ENCODE measurements at places on chromosomes 11 and 22.

- DNase-seq: no peak
Observed at GRCh38 chr11:46508360-46508759, 85.5 kb downstream of the AMBRA1 start.

DNA sequence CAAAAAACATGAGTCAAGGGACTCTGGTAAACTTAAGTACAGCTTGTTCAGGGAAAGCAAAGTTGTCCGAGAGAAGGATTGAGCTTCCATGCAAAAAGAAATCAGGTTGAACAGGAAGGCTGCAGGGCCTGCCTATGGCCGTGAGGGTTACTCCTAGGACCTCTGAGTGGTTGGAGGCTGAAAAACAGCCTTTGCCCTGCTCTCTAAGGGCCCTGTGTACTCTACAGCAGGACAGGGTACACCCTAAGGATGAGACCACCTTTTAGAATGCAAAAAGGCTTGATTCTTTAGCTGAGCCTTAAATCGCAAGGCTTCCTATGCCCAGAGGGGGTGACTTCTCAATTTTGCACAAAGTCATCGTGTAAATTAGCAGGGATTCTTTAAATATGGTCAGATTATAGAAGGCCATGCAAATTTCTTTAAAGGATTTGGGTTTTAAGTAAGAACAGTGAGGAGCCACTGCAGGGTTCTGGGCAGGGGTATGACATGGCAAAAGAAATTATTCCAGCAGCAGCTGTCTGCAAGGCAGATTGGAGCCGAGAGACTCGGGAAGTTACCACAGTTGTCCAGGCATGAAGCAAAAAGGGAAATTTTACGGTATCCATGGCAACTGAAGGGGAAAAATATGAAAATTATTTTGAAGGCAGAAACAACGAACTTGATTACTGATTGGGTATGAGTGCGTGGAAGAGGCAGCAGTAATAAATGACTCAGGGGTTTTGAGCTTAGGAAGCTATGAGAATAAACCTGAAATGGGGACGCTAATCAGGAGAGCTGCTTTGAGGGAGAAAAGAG, 91.8 kb downstream of the FAM76B start:
- DNase-seq: peak; percentile 13

GRCh38 chr11:86949995-86950660, 5.1 kb downstream of the FZD4 start:
- no peak for DNase-seq

GRCh38 chr11:21072558-21072957, 403.2 kb downstream of the NELL1 start:
- no peak for DNase-seq

- DNase-seq: no peak
Observed at GRCh38 chr11:26199331-26200095, 132.4 kb upstream of the ANO3 start.

DNA sequence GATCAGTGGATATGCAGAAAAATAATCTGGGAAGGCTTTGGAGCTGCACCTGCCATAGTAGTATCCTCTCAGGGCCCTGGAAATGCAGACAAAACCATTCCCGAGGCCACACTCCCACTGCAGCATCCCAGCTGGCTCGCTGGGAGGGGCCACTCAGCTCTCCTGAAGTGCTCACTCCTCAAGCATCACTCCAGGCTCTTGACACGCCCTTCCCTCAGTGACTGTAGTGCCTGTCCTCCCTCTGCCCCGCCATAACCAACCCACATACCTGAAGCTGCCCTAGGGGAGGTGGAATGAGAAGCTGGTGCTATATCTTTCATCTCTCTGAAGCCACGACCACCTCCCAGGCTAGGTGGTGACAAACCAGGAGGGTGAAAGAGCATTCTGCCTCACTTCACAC, 4.8 kb downstream of the DSCAML1 start:
- DNase-seq: no peak

DNA sequence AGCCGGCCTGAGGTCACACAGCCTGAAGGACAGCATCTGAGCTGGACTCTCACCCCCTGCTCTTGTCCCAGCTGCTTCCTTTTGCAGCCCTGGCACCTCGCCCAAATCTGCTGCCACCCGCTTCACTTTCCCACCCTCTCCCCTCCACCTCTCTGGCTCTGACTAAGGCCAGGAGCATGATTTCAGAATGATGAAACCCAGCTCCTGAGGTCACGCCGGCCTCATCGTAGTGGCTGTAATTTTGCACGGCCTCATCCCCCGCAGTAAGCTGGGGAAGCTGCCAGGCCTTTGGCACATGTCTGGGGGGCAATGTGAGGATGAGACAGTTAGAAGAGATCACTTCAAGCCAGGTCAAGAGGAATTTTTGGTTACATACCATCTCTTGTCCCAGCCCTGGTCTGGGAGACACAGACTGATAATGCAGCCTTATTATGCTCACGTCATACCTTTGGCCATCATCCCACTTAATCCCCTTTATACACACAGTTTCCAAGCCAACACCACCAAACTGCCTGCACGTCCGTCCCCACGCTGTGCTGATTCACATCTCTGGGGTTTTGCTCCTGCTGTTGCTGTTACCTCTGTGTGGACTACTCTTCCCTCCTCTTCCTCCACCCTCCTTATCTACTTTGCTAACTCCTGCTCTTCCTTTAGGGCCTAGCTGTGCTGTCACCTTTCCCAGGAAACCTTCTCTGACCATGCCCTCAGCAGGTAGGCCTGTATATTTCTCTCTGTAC, 58.1 kb downstream of the CHRDL2 start:
- DNase-seq: no peak

DNA sequence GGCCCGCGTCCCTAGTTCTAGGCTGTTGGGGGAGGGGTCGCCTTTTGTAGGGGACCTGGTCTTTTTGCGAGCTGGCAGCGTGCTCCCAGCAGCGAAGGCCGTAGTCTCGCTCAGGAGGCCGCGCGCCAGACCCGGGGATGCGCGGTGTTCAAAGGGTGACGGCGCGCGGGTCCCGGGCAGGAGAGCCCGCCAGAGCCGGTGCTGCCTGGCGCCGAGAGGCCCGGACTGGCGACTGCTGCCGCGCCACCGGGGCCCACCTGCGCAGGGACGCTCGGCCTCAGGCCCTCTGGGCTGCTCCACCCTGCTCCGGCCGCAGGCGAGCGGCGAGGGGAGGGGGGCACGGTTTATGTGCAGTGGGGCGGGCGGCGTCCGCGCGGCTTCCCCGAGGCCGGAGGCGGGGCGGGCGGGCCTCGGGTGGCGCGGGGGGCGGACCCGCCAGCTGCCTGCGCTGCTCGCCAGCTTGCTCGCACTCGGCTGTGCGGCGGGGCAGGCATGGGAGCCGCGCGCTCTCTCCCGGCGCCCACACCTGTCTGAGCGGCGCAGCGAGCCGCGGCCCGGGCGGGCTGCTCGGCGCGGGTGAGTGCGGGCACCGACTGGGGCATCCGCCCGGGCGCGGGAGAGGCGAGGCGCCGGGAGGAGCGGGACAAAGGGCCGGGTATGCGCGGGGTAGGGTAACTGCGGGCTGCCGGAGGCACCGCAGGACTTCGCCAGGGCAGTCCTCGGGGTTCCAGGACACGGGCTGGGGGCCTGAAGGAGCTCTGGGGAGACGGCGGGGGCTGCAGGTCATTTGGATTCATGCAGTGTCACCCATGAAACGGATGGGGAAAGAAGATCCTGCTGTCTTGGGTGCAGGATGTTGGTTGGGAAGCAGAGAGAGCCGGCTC, at the start of gene PRSS23:
PRSS23 (plus strand) TSS at position 467 of the 884 bp plus-strand sequence. CDS start 7,102 bp downstream, outside the sequence.
- DNase-seq: no peak

DNA sequence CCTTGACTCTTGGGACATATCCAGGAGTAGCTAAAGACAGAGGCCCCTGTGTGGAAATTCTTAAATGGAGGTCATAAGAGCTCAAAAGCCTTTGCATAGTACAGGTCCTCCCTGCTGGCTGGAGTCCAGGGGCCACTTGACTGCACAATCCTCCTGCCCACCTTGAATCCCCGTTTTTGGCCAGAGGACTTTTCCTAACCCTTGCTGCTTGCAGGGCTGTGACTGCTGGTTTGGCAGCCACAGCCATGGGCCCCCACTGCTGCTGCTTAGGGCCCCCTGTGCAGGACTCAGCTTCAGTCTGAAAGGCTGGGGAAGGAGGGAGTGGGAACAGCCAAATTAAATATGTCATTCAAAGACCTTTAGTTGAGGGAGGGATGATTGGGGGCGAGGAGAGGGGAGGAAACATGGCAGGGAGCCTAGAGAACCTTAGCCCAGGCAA, 33.4 kb downstream of the ARHGAP1 start:
- DNase-seq: no peak

DNA sequence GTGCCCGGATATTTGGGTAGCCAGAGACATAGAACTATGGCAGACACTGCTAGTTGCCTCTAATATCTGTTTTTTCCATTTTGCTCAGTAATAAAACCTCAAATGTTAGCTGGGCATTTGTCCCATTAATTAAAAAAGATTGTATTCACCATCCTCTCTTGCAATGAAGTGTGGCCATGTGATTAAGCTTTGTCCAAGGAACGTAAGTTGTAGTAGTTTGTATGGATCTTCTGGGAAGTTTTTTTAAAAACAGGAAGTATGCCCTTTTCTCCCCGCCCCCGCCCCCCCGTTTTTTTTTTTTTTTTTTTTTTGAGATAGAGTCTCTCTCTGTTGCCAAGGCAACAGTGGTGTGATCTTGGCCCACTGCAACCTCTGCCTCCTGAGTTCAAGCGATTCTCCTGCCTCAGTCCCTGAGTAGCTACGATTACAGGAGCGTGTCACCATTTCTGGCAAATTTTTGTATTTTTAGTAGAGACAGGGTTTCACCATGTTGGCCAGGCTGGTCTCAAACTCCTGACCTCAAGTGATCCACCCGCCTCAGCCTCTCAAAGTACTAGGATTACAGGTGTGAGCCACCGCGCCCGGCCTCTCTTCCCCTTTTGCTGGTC, 1.7 kb upstream of the TMEM135 start:
- no peak for DNase-seq

DNA sequence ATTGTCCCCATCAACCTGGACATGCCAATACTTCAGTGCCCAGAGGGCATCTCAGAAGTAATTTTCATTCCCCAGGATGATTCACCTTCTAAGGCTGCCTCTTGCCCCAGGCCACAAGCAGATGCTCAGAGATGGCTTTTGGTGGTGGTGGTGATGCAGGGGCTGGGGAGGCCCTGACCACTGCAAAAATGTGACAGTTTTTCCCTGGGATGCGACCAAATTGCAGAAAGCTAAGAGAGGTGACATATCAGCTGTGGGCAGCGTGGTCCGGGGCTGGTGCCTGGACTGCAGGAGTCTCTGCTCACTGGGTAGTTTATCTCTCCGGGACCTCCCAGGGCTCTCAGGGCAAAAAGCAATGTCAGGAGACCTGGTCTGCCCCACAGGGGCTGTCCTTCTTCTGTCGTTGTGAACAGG, 39.7 kb upstream of the ACCSL start:
- DNase-seq: no peak

GRCh38 chr11:73951797-73952196, 971 bp downstream of the DNAJB13 start:
- no peak for DNase-seq

- no peak for DNase-seq
Observed at GRCh38 chr11:40133498-40133897, 1326.0 kb downstream of the LRRC4C start.

- no peak for DNase-seq
Observed at GRCh38 chr22:39914584-39914983, 13.7 kb downstream of the GRAP2 start.

DNA sequence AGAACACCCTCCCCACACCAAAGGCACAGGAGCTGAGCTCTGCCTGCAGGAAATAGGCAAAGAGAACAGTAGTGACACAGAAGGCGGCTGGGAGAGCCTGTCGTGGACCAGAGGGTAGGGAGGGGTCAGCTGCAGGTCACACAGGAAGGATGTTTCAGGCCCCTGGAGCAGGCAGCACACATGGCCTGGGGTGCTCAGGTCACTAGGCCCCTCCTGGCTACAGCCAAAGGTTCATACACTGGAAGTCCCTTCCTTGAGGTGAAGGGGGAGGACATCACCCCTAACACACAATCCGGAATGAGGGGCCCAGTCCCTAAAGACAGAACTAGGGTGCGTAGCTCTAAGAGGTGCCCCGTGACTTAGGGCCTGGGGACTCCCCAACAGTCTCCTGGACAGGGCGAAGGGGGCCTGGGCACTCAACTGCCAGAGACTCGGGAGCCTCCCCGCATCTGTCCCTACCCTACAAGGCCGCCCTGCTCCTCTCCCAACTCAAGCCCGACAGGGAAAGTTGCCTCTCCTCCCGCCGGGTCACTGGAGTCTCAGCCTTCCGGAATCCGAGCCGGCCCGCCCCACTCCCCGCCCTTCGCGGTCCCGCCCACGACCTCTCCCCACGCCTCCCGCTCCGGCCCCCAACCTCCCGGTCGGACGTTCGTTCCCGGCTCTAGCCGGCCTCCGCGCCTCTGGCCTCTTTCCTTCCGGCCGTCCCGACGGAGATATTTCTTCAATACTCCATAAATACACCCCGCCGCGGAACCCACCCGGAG, at the start of gene CYB5R2:
CYB5R2 (minus strand) TSS at position 541 of the 764 bp plus-strand sequence. CDS start 675 bp downstream, outside the sequence.
- no peak for DNase-seq

DNA sequence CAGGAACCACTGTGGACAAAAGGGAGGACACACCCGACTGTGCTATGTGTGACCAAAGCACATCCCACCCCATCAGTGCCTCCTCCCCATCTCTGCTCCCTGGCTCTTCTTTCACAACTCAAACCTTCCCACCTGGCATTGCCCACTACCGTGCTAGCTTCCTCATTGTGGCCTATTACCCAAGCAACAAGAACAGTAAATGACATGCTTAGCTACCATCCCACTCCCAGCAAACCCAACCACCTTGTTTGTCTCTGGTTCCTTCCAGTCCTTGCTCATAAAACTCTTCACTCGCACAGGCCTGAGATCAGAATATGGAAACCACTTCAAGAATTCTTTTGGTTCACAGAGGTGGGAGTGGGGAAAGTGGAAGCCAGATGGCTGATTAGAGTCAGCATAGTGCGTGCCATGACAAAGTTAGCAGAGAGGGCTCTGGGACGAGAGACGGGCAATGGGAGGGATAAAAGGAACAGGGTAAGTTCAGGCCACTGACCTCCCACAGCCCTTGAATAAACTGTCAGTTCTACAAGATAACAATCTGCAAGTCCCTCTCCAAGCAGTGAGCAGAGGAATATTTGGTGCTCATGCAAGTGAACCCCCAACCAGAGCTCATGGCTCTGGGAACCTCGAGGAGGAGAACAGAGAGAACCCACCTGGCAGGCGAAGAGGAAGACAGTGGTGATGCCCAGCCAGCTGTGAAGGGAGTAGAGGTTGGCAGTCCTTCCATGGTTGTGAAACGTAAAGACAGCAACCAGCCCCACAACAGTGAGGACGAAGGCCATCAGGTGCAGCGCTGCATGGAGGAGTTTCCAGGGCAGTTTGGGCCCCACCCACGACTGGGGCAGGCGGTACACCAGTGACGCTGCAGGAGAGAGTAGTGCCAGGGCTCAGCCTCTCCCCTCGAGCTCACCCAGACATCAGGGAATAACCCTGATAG, 8.3 kb downstream of the CYB561A3 start:
- no peak for DNase-seq

All from Kasumi-1 (cell line).